EH (cell line): ENCODE measurements at places on chromosomes 3 and 15.

DNA sequence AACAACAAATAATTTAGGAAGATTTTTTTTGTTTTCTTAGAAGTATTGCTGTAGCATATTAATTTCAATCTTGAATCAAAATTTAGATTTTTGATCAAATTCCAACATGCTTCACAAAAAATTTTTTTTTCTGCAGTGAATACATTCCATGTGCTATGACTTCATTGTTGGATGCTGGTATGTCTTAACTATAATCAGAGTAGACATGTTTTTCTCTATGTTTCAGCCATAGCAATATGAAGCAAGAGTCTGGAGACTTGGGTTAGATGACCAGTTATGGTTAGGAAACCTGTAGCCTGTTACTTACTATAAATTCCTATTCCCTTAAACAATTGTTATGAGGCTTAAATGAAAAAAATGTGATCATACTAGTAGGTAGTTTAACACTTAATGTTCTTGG, 176.1 kb upstream of the CHL1 start:
- no peak for DNase-seq

DNA sequence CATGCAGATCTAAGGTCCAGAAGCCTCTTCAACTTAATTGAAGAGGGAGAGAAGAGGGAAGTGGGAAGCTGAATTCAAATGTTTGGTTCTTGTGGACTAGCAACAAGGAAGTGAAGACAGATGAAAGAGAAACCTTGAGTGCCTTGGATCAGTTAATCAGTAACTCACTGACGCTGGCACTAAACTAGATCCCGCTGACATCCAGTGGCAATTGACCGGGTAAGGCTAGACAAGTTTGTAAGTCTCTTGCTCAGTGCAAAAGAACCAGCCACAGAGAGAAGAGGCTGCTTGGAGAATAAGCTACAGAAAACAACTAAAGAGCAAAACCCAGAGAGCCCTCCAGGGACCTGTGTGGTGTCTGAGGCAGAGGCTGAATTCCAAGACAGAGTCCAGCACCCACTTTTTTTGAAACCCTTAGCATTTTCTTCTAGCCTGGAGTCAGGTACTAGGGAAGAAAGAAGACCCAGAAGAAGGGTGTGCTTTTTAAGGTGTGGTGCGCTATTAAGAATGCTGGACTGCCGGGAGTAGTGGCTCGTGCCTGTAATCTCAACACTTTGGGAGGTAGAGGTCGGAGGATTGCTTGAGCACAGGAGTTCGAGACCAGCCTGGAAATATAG, 6.9 kb downstream of the PLCH1 start:
- DNase-seq = no peak

- no peak for DNase-seq
These were observed 96.3 kb downstream of the EOMES start for GRCh38 chr3:27625864-27626263.

GRCh38 chr15:80309769-80310384, 57.9 kb upstream of the CTXND1 start:
- peak; percentile 44 for DNase-seq

- DNase-seq = peak; percentile 64
These were observed 10.1 kb downstream of the ETV5 start for GRCh38 chr3:186098740-186099139.

DNA sequence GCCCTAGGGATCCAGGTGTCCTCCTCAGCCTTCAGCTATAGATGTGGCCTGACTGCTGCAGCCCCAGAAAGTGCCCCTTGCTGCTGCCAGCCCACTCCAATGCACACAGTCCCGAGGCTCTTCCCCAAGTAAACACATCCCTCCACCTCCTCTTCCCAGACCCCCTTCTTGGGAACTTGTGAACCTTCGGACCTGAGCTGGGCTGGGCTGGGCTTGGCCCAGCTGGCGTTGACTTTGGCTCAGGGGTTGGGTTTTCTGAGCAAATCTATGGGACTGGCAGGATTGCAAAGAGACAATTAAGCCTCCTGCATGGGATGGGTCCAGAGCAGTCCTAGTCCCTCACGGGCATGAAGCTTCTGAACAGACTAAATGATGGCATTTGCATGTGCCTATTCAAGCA, 14.7 kb downstream of the VIPR1 start:
- no peak for DNase-seq

DNA sequence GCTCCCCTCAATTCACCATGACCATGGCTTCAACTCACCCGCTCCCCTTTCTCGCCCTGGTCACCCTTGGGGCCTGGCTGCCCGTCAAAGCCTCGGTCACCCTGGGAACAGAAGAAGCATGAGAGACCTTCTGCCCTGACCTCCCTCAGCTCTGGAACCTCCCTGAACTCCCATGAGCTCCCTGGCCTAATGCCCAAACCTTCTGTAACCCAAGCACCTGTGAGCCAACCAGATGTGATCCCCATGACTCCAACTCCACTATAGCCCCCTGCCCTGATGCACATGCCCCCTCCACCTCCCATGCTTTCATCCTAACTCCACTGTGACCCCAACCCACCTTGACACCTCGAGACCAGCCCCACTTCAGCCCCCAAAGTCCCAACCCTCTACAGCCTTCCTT, 3.5 kb upstream of the UCN2 start:
- no peak for DNase-seq

- peak; percentile 30 for DNase-seq
These were observed 636.4 kb upstream of the DPPA4 start for GRCh38 chr3:109973733-109974132.

GRCh38 chr15:100515758-100516157, 13.0 kb downstream of the CERS3 start:
- DNase-seq = no peak

DNA sequence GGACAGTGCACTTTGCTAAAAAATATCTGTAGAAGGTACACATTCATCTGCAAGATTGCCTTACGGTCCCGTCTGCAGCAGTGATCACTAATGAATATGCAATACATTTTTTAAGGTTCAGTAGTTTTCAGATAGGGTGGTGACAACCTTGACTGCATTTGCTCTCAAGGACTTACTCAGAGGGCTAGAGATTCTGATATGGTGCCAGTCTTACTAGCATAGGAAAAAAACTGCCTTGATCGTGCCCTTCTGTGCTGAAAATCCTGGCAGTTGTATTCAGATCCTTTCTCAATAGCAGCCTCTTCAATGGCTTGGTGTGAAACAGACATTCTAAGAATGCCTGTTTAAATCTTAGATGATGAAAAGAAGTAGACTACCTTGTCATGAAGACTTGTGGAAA, 411.9 kb upstream of the CCDC54 start:
- no peak for DNase-seq

DNA sequence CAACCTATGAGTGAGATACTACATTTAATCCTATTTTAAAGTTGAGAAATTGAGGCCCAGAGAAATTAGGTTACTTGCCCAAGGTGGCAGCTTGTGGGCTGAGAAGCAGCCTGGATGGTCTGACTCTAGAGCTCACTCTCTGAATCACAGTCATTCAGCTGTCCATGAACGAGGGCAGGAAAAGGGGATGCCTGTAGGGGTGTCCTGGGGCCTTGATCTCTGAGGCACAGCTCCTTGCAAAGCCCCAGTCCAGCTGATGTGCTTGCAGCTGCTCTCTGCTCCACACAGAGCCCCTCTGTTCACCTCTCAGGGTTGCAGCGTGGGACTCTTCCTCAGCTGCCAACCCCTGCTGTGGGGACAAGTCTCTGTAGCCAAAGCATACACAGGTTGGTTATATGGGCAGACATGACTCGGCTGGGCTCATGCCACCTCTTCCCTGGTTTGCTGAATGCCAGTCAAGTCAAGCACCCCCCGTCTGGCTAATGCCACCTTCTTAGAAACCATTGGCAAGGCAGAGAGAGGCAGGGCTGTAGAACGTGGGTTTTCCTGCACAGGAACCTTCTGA, 56.8 kb downstream of the GASK1A start:
- no peak for DNase-seq

GRCh38 chr15:70512772-70513362, 250.5 kb downstream of the UACA start:
- DNase-seq = peak; percentile 59

DNA sequence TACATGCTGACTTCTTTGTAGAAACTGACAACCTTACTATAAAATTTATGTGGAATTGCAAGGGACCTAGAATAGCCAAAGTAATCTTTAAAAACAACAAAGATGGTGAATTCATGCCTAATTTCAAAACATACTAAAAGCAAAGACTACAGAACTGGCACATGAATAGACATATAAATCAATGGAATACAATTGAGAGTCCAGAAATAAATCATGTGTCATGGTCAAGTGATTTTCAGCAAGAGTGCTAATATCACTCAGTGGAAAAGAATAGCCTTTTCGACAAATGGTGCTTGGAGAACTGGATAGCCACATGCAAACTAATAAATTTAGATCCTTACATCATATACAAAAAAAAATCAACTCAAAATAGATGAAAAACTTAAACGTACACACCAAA, 8.7 kb downstream of the IMPG2 start:
- no peak for DNase-seq

DNA sequence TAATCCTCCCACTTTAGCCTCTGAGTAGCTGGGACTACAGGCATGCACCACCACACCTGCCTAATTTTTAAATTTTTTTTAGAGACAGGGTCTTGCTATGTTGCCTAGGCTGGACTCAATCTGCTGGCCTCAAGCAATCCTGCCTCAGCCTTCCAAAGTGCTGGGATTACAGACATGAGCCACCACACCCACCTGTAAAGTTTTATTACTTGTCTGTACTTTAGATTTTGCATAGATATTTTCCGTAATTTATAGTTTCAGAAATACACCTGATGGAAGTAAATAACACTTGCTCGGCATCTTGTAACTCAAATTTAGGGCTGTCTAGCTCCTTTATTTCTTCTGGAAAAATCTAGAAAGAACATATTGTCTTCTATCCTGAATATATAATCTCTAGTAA, 5.8 kb downstream of the DZIP3 start:
- no peak for DNase-seq

DNA sequence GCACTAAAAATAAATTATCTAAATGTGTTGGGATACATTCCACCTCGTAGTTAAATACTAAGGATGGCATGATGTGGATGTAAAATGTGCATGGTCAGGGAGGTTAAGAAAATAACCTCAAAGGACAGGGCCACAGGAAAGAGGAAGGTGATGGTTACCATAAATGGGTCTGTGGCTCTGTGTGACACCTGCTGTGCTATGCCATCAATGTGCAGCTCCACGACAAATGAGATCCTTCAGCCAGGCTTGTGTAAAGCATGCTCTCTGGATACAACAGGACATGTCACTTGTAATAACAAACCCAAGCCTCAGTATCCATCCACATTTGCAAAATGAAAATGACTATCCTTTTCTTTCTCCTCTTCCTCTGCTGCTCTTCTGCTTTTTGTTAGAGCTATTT, 456.7 kb upstream of the RASGRP1 start:
- peak; percentile 18 for DNase-seq

- DNase-seq = no peak
These were observed 385.5 kb upstream of the PDZRN3 start for GRCh38 chr3:74009961-74010844.

DNA sequence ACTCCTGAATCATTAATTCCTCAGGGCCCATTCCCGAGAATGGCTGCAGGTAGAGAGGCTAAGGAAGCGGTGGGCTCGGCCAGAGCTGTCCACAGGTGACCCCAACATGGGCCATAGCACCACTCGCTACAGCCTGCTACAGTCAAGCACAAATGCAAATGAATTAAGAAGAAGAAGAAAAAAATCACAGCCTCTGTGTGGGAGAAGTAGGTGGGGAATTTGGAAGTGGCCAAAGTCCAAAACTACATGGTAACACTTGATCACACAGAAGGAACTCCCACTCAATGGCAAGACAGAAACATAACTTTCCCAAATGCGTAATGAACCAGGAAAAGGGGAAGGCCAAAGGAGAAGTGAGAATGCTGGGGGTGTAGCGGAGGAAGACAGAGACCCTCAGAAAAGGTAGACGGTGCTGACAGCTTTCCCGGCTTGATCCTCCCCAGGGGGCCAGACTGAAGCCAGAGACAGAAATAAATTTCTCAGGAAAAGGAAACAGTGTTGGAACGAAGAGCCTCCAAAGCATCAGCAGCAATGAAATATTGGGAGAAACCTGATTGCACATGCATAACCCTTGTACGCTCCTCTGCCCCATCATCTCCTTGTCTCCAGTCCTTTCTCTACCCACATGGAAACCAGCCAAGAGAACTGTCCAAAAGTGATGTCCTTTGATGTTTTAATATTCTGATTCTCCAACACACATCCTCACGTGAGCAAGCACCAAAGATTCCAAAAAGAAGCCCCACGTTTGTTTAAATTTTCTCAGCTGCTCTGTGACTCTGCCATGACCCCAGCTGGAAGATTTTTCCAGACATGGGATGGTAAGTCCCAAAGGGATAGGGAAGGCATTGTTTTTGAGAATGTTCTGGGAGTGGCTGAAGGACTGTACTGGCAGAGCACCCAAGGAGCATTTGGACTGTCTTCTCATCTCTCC, 107.6 kb downstream of the OXNAD1 start:
- no peak for DNase-seq

DNA sequence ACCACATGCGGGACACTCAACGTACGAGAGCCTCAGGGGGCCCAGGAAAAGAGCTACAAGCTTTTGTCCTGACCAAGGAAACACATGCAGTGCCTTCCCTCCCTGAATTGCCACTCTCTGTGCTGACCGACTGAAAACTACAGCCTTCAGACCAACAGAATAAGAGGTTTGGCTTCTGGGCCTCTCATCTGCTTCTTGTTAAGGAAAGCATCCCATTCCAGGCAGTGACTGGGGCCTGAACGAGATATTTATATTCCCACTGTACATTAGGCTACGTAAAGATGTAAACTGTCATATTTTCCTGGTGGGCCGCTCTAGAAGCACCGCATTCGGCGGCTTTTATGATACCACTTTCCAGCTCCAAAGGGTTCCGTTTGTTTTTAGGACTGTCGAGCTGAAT, 208.9 kb upstream of the TPM1 start:
- DNase-seq = no peak

DNA sequence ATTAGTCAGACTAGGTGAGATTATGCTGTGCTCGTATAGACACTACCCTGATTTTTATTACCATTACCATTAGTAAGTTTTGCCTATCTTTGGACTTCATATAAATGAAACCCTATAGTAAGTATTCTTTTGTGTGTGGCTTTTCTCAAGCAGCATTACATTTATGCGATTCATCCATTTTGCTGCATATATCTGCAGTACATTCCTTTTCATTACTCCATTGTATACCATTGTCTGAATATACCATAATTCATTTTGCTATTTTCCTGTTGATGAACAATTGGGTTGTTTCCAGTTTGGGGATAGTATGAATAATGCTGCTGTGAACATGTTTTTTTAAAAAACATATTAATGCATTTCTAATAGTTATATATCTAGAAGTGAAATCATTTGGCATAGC, 45.3 kb downstream of the TMEM212 start:
- DNase-seq = no peak

DNA sequence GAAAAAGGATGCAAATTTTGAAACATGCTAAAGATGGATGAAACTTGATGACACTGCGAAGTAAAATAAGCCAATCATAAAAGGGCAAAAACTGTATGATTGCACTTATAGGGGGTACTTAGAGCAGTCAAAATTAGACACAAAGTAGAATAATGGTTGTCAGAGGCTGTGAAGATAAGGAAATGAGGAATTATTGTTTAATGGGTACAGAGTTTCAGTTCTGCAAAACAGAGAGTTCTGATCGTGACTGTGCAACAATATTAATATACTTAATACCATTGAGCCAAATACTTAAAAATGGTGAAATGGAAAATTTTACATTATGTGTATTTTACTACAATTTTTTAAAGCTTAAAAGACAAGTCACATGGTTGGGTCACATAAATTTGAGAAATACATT, 35.1 kb downstream of the UBE3A start:
- no peak for DNase-seq

- peak; percentile 43 for DNase-seq
These were observed 682 bp downstream of the ETFA start for GRCh38 chr15:76310475-76311099.

GRCh38 chr3:31274326-31275024, 258.2 kb upstream of the STT3B start:
- peak; percentile 54 for DNase-seq
